IPS DF 6.9 (cell line): ENCODE measurements at places on chromosomes 2 and 18.

GRCh38 chr2:12587729-12588522 is 128.8 kb upstream of the TRIB2 start:
- no peak for DNase-seq

DNA sequence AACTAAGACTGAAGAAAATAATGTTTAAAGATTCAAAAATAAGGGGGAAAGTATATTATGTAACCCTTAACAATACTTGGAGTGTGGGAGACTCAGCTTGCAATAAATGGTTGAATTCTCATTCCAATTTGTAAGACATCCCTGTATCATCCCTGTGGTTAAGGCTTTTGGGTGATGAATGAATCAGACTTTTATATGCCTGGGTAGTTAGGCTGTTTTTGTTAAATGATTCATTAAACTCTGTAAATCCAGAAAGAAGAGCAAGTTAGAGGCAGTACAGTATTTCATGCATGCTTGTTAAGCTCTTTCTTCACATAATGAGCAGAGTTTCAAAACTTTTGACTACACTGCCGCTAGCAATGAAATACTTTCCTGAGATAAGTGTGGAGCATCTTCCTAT is 948.8 kb downstream of the SOCS6 start:
- DNase-seq = no peak

GRCh38 chr2:168643979-168644378 is 158.5 kb upstream of the NOSTRIN start:
- DNase-seq = no peak

DNA sequence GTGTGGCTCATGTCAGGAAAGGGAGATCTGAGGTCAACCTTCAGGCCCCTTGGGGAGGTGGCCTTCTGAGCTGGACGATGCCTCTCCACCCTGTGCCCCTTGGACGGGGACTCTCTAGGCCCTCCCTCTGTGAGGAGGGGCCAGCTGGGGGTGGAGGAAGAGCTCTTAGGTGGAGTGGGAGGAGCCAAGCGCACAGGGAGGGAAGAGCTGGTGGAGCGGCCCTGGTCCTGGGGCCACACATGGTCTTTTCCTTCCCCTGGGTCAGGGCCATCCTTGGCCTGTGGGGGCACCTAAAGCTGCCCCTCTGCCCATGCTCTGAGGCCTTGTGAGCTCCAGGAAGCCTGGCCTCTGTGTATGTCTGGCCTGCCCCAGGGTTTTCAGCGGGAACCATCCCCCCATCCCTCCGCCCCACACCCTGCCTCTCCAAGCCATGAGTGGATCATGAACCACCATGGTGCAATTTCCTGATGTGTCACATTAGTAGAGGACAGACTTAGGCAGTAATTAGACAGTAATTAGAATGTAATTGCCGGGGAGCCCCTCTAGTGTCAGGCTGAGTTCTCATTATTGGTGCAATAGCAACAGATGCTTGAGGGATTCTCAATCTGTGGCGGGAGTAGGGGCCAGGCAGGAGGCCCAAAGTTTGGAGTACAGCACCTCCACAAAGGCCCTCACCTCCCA is 63.0 kb downstream of the GLI2 start:
- DNase-seq = no peak

GRCh38 chr2:63628403-63628942 is 39.7 kb downstream of the MDH1 start:
- no peak for DNase-seq

GRCh38 chr2:205800224-205800623 is 117.9 kb downstream of the NRP2 start:
- DNase-seq = no peak

- no peak for DNase-seq
Observed at GRCh38 chr2:109155553-109156451, 26.8 kb downstream of the SH3RF3 start.

DNA sequence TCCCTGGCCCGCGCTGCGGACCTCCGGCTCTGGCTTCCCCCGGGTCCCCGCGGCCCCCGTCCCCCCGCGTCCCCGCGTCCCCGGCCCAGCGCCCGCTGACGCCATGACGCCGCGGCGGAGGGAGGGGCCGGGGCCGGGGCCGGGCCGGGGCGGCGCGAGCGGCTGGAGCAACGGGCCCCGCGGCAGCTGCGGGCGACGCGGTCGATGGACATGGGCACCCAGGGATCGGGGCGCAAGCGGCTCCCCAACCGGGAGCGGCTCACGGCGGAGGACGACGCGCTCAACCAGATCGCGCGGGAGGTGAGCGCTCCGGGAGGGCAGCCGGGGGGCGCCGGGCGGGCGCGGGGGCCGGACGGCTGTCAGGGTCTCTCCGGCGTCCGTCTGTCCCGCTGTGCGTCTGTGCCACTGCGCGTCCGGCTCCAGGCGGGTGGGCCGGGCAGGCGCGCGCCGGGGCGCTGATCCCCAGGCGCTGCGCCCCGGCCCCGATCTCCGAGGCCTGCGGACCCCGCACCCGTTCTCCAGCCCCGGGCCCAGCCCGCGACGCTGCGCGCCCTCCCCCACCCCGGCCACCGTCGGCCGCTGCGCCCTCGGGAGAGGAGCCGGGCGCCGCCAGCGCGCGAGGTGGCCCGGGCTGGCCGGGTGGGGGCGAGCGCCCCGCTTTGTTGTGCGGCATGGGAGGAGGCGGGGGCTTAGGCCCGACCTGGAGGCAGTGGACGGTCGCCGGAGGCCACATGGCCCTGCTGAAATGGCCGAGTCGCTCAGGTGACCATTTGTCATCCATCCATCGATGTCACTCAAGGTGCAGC is at the start of gene LRRFIP1:
LRRFIP1 (plus strand) TSS at position 147 of the 806 bp plus-strand sequence; CDS start at position 205, 58 bp downstream.
- DNase-seq = no peak
